LNCaP clone FGC (cell line): ENCODE measurements at places on chromosomes 11 and 22.
A peak's percentile ranks its signal among the peaks of the same experiment; 100 is the strongest.

GRCh38 chr11:8373519-8374432 lies 110.1 kb upstream of the LMO1 start:
- no peak for DNase-seq

- no peak for DNase-seq
These were observed 237.0 kb downstream of the MIAT start for GRCh38 chr22:26894362-26894761.

GRCh38 chr11:106619320-106619990 lies 398.8 kb downstream of the GUCY1A2 start:
- DNase-seq, result no peak

DNA sequence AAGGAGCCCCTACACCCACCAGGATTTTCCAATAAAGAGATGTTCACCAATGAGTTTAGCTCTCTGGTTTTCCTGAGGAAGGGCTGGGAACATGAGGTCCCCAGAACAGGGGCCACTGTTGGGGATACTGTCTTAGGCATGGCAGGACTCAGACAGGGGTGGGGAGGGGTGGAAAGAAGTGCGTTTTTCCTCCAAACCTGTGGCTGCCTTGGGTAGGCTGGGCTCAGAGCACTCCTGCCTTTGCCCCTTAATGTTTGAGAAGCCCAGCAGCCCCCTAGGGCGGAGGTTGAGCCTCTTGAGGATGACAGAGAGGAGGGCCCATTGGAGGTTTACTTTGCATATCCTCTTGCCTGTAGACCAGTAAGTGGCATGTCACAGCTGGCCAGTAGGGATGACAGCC lies 10.6 kb downstream of the MTFP1 start:
- DNase-seq, result no peak

- DNase-seq, result no peak
These were observed 752 bp downstream of the MUC2 start for GRCh38 chr11:1075341-1075911.

DNA sequence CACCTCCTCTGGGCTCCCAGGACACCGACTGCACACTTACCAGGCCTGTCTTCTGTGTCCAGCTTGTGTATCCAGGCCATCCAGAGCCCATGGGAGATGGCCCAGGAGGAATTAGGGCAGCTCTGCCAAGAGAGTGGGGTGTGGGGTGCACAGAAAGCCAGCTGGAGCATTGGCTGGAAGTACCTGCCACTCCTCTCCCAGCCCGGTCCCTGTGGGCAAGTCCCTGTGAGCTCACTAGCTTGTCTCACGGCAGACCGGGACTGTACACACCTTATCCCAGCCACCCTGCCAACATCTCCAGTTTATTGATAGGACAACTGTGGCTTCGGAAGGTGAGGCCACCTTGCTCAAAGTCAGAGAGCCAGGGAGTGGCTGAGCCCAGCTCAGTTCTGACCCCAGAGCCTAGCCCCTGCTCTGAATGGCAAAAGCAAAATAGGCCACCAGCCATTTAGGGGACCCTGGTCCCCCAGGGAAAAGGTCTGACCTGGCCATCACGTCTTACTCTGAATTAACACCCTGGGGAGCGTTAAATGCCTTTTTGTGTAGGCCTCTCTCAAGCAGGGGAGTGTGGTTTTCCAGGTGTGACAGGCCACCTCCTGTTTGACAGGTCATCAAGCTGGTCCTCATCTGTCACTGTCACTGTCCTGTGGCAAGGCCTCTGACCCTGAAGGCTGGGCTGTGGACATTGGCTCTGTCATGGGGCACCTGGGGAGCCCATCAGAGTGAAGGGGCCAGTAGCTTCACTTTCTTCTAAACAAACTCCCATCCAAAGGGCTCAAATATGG lies 15.1 kb downstream of the UQCR10 start:
- DNase-seq, result no peak

DNA sequence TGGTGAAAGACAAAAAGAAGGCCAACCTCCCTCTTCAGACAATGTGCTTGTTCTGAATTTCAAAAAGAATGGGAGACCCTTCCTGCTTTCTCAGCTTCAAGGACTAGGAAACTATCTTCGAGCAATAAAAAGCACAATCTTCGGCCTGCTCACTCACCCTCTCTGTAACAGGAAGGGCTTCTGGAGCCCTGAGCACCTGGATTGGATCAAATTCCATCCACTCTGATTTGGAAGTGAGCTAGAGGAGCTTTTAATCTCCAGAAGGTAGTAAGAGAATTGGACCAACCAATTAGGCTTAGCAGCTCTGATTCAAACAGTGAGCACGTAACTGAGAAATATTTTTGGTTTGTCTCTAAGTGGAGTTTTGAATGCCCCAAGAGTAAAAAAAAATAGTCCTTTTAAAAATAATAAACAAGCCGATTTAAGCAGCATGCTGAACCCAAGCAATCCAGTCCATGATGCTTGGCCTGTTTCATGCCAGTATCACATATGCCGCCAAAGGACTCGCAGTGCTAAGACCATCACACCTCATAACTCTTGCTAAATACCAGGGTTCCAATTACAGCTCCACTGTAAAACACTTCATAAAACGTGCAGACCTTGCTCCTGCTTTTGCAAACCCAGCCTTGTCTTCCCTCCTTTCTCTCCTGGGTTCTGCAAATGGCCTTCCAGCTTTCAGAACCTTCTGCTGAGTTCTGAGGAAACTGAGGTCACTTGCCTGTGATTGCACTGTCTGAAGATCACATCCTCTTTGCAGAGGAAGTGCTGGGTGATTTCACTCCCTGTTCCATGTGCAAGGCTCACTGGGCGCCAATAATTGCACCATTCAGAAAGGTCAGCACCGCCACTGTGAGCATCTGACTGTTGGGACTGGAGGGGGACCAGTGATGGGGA lies 74.4 kb downstream of the SLC1A2 start:
- no peak for DNase-seq

DNA sequence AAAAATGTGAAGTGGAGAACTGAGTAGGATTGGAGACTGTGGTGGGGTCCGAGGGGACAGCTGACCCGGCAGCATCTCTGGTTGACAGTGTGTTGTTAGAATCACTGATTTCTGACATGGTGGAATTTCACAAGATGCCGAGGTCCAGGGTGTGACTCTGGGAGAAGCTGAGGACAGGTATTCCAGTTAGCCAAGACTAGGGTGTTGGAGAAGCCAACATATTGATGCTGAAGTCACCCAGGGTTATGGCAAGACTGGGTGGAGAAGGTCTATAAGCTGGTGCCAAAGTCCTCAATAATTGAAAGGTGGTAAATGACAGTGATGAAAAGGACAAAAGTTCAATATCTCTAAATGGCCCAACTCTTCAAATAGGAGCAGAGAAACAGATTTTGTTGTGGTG lies 86.1 kb downstream of the ME3 start:
- no peak for DNase-seq

DNA sequence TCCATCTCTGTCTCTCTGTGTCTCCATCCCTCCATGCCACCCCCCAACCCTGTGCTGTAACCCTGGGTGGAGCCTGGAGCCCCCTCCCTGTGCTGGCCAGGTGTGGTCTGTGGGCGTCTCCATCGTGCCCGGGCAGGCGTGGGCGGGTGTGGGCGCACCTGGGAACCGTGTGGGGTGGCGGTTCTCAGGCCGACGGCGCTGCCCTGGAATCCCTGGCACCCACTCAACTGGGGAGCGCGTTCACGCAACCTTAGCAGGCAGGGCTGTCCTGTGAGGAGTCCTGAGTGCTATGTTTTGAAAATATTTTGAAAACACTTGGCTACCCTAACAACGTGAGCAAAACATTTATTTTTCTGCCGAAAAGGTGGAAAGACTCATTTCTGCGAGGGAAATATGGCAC lies 4.7 kb downstream of the TNNT3 start:
- no peak for DNase-seq

- DNase-seq, result no peak
These were observed 452.0 kb upstream of the CCDC179 start for GRCh38 chr11:23311986-23312940.

GRCh38 chr11:27650988-27651387 lies 49.3 kb downstream of the BDNF start:
- no peak for DNase-seq

- DNase-seq, result no peak
These were observed 78.4 kb downstream of the C22orf31 start for GRCh38 chr22:28983190-28983589.

- DNase-seq, result peak; percentile 32
These were observed 658.2 kb downstream of the NTM start for GRCh38 chr11:132028380-132029240.

DNA sequence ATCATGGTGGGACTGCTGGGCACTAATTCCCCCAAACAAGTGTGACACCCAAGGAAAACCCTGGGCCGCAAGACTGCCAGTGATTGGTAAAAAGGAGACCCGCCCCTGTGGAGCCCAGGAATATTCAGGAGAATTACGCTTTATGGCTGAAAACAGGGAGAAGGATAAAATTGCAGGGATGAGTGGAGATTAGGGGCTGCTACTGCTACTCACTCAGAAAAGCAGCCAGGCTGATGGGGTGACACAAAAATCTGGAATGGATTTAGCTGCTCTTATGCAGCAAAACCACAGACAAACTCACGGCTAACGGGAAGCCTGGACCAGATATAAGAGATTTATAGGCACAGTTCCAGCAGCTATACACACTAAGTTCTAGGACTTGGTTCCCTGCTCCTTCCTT lies 4.4 kb upstream of the FBXO3 start:
- DNase-seq, result no peak

DNA sequence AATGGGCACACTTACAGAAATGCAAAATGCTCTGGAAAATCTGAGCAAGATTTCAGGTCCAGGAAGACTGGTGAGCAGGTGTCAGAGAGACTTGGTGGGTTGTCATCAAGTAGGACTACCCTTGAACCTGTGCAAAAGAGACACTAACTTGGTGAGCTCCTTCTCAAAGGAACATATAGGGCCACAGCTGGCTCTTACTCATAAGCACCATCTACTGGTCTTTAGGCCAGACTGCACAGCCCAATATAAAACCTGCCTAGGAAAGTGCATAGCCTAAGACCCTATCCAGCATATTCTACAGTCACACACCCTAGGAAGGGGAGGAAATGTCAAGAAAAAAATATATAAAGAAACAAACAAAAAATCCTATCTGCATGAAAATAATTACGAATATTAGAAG lies 18.2 kb upstream of the OR10W1 start:
- DNase-seq, result peak; percentile 48

DNA sequence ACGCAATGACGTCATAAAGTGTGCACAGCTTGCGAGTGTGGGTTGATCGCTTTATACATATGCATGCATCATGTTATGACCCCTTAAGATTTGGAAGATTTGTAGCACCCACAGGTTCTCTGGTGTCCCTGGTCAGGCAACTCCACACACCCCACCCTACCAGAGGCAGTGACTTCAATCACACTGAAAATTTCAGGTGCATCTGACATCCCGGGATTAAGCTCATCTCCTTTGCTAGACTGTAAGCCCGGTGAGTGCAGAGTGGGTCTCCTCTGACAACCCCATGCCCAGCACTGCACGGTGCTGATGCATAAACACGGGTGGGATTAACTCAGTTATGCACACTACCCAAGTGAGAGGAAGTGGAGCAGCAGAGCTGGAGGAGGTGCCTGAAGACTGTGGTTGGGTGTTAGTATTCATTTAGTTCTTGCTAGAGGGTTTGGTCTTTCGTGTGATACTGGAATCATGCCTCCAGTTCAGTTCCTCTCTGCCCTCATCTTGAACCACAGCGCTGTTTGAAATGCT lies 6.5 kb downstream of the ARSA start:
- DNase-seq, result no peak

DNA sequence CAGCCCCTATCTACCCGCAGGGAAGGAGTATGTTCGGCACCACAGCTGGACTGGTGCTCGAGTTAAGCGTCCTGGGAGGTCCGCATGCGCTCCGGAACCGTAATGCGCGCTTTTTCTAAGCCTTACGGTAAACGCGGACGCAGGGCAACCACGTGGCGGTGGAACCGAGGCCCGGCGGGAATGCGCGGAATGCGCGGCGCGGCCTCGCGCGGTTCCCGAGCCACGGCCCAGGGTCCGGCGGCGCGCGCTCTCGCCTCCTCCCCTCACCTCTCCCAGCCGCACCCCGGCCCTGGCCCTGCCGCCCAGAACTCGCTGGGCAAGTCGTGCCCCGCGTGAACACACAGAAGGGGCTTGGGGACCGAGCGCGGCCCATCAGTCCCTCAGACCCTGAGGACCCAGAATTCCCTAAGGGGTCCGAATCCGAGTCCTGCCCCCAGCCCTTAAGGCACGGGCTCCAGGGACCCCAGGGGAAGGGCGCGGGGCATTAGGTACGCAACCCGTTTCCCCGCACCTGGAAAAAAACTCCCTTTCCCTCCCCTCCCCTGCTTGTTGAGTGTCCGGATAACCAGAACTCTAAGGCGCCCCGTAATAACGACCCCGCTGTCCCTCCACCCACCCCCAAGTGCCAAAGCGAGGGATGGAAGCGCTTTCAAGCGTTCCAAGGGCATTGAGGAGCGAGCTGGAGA lies 4.3 kb upstream of the CCND1 start:
- DNase-seq, result no peak

DNA sequence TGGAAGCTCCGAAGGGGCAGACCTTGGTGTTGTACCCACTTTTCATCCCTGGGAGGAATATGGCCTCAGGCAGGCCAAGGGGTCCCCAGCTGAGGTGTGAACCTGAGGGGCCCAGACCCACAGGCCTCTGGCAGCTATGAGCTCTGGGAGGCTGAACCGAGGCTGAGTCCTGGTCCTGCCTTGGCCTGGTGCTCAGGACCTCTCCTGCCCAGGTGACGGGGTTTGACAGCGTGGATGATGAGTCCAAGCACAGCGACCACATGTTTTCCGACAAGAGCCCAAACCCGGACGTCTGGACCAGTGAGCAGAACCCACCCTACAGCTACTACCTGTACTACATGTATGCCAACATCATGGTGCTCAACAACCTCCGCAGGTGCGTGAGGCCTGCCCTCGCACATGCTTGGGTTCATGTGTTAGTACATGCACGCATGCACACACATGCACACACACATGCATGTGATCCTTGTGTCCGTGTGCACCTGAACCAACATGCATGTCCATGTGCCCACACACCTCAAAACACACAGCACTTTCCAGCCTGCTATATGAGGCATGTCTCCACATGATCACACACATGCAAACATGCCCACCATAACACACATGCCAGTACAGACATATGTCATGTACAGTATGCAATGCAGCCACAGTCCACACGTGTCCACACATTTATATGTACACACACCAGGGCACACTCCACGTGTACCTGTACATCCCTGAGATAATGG lies 40.9 kb downstream of the RNF141 start:
- no peak for DNase-seq

GRCh38 chr11:113189909-113190667 lies 124.3 kb upstream of the TTC12 start:
- no peak for DNase-seq

- no peak for DNase-seq
These were observed 37.0 kb upstream of the PRDM11 start for GRCh38 chr11:45109400-45109799.

DNA sequence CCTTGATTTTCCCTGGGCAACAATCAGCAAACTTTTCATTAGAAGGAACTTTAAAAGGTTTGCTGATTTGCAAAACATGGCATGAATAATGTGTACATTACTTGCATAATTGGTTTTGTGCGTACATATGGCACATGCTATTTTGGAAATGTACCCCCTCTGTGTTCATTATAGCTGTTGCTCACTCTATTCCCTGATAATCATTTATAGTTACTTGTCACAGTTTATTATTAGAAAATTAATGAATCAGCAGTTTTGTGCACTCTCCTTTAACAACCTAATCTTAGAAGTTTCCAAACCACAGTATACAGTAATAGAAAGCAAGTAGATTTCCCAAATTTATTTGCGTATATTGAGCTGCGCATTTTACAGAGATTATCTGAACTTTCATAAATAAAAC lies 389.9 kb downstream of the CNTN5 start:
- DNase-seq, result no peak
